H4 (cell line): ENCODE measurements at places on chromosomes 3 and 15.

GRCh38 chr3:3053974-3054373 lies 56.2 kb downstream of the IL5RA start:
- DNase-seq: no peak

DNA sequence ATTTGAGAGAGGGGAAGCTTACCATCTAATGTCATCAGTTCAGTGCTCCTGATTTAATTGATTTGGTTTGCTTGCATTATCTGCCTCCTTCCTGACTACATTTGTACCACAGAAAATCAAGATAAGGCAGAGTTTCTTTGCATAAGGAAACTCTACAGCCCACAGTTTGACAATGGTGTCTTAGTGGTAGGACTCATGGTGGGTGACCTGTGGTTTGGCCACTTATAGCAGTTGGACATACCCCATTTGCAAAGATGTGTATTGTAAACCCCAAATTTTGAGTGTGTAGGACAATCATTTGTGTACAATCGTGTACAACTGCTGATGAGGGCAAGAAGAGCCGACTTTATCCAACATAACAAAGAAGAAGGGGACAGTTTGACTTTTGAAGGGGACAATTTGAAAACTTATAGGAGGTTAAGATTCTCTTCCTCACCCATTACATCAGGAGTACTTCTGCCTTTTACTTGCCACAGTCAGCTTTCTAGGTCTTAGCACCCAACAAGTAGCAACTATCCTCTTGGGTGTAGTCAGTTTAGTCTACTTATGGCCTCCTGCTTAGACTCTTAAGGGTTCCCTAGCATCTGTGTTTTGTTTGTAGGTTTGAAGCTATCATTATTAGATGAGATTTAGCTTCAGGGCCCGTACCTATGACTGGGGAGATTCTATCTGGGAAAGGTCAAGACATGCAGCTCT lies 6.2 kb downstream of the TGFBR2 start:
- no peak for DNase-seq

DNA sequence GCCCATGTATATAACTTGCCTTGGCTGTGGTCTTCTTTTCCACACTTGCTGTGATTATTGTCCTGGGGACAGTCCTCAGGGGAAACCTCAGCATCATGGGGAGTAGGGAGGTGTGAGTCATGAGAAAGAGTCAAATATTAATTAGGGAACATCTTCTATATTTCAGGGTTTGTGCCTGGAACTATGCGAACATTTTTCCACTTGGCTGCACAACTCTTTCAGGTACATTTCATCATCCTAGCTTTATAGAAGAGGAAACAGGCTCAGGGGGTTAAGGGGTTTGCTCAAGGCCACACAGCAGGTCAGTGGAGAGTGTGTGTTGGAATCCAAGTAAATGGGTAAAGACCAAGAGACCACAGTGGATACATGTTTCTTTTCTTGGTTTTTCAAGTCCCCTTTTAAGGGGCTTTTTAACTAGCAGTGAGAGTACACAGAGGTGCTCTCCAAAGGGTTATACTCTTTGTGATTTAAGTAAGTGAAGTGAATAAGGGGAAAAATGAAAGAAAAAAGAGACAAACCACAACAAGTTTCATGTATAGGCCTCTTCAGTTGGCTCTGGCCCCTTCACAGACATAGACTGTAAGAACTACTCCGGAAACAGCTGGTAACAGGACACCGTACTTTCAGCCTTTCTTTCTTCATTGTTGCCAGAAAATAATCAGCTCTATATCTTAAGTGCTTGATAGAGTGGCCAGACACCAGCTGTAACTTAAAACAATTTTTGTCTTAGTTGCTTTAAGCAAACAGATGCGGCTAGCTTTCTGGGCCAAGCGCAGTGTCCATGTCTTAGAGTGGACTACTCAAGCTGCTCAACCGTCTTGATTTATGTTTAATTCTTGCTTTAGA lies 64.6 kb downstream of the EEFSEC start:
- DNase-seq: no peak

GRCh38 chr3:194472290-194472920 lies 14.4 kb downstream of the ATP13A3 start:
- peak; percentile 69 for DNase-seq

DNA sequence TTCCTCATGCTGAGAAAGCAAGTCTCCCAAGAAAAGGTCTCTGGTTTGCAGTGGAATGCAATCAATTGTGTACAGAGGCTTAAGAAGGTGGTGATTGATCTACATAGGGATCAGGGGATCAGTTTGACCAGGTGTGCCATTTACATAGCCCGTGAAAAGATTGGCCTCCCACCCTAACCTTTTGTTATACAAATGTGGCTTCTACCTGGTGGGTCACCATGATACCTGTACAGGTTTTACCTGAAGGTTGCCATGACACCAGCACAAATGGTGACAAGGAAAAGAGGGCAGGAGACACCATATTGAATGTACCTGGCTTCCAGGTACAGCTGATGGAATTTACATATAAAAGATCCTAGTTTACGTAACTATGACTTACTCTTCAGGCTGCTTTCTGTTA lies 25.5 kb upstream of the TEX55 start:
- DNase-seq: no peak

DNA sequence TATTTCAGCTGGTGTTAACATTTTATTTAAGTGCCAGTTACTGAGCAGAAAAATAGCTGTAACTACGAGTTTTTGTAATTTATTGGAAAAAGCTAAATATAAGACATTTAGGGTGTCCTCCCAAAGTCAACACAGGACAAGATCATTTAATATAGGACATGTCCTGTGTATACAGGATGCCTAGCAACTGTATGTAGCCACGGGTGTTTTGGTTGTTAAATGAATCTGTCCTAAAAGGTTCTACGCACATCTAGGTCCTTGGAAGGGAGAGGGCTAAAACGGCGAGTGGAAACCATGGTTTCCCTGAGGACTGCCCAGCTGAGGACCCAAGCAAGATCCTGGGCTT lies 565 bp upstream of the ZNF621 start:
- DNase-seq: no peak

DNA sequence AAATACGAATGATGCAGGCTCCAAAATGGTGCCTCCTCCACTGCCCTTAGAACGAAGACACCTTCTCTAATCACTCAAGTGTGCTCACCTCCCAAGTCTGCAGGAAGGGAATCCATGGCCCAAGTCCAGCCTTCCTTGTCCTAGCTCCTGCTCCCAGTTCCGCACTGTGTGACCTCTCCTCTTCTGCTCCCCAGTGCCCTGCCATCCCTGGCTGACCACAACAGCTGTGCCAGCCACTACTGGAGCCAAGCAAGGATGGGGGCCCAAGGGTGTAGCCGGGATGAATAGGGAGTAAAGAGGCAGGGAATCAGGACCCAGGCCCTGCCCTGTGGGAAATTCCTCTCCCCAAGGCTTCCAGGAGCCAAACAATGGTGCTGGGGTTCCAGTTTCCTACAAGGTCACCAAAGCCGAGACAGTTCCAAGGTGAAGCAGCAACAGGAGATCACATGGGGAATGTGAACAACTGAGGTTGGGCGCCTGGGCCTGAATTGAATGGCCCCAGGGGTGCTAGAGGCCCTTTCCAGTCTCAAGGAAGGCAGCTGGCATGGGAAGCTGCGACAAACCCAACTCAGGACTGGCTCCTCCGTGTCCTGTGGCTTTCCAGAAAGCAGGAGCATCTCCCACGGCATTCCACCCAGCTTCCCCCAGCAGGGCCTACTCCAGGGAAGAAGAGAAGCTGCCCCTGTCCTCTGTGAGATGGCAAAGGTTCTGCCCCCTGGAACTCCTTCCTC lies 20.2 kb downstream of the SEMA7A start:
- DNase-seq: no peak

DNA sequence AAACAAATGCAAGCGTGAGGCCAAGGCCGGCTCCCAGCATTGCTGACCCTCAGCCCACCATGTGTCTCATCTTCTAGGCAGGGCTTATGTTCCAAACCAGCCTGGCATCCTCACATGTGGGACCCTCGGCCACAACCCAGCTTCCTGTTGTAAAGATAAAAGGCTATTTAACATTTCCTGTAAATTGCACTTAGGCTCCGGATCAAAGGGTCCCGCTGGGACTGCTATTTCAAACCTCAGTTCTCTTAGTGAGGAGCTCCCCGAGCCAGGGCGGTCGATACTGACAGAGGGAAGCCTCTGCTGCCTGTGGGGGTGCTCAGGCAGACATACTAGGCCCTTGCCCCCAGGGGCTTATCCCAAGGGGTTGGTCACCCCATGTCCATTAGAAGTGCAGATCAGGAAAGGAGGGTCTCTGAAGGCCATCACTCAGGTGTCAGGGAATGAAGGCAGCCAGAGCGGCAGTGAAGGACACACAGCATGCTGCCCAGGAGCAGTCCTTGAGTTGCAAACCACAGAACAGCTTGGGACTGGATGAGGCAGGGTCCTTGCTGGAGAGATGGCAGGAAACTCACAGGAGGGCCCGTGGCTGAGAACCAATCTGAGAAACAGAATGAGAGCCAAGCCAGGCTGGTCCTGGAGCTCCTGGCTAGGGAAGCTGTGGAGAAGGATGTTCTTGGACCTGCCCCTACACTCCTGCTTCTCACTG lies 239.9 kb downstream of the TLE3 start:
- no peak for DNase-seq

- DNase-seq: no peak
Observed at GRCh38 chr15:58934114-58934447, 602 bp upstream of the SLTM start.

- DNase-seq: no peak
Observed at GRCh38 chr15:33293713-33294334, 16.9 kb upstream of the RYR3 start.

GRCh38 chr3:116808725-116809124 lies 99.1 kb downstream of the TUSC7 start:
- no peak for DNase-seq

DNA sequence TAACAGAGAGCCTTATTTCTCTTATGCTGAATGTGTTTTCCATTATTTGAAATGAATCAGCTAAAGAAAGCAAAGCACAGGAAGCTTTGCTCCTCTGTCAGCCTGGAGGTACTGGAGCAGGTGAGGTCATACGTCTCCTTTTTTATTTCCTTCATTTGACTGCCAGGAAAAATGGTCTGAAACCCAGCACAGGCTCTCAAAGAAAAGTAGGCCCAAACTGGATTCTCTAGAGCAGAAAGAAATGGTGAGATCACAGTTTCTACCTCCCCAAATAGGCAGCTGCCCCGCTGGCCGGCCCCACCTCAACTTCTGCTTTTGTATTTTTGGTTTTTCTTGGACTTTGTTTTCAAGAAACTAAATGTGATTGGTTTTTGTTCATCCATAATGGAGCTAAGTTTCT lies 95.1 kb downstream of the RPL39L start:
- DNase-seq: no peak

DNA sequence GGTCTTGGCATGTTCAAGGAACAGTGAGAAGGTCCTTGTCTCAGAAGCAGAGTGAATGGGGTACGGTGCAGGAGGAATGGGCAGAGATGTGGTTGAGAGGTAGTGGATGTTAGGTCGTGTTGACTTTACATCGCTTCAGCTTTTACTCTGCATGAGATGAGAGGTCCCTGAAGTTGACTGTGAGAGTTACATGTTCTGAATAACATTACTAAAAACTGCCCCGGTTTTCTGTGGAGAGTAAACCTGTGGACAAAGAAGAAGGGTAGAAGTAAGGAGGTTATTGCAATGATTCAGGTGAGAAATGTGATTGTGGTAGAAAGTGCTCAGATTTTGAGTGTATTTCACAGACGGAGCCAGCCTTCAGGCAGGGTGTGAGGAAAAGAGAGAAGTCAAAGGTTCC lies 105.6 kb downstream of the ARNT2 start:
- no peak for DNase-seq

DNA sequence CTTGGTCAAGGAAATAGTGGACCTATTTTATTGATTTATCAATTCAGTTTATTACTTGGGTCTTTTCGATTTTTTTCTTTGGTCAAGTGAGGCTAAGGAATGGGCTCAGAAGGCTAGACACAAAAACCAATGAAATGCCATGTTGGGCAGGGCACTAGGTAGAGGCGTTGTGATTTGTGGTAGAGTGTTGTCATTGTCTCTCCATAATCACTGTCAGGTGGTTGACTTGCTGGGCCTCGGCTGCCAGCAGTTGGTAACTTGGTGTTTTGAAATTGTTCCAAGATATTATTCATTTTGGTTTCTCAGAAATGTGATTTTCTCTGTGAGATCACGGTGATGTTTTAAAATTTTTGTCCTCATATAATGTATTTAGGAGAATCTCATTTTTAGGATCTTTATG lies 173.6 kb downstream of the KLHL25 start:
- DNase-seq: no peak

DNA sequence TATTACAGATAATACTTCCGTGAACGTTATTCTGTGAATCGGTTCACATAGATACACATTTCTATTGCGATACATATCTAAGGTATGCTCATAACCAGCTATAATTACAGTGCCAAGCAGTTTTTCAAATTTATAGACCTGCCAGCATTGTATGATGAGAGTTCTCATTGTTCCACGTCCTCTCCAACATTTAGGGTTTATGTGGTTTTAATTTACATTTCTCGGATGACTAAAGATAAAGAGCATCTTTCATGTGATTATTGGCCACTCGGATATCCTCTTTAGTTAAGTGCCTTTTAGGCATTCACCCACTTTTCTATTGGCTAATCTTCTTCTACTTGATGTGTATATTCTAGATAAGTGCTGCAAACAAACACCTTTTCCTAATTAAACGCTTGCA lies 134.7 kb upstream of the CCDC54 start:
- DNase-seq: no peak

GRCh38 chr3:123263941-123264340 lies 62.2 kb downstream of the SEC22A start:
- DNase-seq: no peak

GRCh38 chr15:91961357-91961756 lies 107.8 kb downstream of the SLCO3A1 start:
- no peak for DNase-seq

DNA sequence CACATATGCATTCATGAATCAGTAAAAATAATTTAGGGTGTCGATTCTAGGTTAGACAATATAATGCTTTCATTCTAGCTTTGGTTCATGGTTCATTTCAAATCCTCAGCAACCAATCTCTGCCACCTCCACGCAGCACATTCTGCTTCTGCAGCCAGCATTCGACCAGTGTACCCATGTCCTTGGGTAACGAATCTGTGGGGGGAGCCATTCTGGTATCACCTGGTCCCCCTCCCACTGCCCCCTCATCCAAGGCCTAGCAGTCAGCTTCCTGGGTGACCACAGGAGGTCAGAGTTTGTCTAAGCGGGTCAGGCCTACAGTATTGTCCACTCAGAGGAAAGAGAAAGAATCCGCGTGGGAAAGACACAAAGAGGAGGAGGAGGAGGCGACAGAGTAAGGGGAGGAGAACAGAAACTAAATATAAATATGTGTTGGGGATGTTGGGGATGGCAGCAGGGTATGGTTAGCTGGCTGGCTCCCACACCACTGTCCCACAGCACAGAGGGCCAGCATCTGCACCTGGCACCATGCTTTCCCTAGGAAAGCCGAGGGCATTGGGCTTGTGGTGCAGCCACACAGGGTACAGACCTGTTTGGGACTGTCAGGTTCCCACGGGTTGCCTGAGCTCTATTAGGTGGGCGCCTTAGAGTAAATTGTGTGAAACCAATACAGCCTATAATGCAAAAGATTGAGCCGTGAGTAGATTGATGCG lies 12.1 kb downstream of the PAK6 start:
- DNase-seq: no peak
